NCI-H187 treated with DMSO at 0.1 percent for 48 hours (cell line): ENCODE measurements at places on chromosomes 5 and 9.
A peak's percentile ranks its signal among the peaks of the same experiment; 100 is the strongest.

DNA sequence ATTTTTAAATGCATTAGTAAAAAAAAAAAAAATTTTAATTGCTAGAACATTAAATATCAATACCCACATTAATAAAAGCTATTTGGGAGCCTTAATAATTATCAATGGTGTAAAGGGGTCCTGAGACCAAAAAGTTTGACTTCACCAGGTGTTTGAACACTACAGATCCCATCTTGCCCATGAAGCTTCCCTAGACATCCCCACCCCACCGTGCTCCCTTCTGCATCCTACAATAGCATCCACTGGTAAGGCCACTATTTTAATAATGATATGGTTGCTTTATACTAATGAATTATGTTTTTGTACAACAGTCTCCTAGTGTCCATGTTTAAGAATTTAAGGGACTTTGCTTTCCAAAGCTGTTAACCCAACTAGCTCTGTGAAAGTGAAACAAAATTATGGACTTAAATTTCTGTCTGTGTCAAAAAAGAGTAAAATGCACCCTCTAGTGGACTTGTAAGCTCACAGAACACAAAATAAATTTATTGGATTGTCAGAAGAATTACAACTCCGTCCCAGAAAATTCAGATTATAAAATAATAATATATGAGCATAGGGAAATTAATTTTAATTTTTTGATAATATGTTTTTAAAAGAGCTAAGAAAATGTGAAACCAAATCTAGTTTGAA is 76.0 kb downstream of the ARL15 start:
- DNase-seq: no peak

DNA sequence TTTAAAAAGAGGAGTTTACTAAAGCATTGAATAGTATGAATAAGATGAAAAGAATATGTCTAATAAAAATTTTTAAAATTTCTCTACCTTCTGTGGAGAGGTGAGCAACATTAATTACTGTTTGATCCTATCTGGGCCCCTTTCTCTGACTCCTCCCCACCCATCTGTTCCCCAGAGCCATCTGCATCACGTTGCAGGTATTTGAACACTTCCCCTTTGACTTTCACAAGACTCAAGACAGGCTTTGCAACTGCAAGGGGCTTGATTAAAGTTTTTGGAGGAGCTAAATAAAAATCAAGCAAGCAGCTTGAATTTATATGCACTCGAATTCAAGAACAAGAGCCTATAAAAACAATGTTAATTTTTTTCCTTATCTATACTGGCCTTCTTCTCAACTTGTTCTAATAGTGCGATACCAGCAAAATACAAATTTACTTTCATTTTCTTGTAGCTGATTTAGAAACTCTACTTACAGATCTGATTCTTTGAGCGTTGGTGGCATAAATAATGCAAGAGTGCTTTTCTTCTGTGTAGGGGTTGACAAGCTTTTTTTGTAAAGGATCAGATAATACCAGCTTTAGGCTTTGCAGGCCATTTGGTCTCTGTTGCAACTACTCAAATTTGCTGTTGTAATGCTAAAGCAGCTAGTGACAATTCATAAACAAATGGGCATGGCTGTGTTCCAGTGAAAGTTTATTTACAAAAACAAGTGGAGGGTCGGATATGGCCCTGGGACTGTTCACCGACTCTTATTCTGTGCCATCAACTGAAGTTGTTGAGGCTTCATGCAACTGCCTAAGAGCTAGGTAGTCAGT is 21.2 kb downstream of the TXNDC8 start:
- no peak for DNase-seq

DNA sequence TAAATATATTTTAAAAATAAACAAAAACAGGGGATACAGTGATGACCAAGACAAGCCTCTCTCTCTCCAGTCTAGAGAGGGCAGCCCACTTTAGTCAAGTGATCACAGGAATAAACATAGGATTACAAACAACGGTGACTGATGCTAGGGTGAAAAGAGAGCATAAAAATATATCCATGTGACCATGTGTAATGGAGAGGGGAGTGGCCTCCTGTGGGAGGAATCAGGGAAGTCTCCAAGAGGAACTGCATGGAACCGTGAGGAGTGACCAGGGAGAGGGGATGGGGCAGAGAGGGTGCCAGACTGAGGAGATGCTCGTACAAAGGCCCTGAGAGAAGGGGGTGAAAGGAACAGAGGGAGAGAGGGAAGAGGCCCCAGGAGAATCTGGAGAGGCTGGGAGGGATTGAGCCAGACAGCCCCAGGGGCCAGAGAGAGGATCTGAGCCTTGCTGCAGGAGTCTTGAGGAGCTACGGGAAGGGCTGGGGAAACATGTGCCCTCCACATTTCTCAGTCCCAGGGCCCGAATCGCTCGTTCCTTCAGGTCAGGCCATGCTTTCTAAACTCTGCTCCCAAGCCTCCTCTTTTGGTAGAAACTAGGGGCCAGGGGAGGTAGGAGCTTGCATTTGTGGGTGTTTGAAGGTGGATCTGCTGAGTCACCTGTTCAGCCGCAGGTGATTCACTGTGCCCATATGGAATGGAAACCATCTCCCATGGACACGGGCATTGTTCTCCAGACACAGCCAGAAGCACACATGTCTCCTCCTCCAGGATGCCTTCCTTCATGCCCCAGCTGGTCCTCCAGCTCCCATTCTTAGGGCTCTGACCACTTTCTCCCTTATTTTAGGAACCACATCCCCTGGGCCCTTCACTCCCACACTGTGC is 63.8 kb downstream of the PAX5 start:
- DNase-seq: no peak

DNA sequence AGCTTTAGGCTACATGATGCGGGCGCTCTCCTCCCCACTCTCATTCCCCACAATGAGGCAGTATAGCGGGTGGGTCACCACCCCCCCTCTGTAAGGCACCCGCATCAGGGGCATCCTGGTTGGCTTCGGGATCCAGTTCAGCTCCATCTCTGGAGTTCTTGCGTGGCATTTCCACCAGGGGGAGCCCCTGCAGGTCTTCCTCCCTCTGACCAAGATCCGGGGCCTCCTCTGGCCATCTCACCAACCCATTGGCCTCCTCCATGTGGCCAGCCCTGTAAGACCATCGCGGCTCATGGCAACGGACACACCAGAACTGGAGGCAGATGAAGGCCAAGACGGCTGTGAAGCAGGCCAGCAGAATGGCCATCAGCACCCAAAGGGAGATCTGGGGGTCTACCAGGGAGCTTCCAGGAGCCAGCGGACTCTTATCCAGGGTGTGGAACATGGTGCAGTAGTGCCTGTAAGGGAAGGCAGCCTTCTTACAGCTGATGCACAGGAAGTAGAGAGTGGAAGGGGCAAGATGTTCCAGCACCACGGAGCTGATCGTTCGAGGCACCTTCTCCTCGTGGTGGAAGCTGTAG is 77.0 kb downstream of the CYFIP2 start:
- DNase-seq: no peak

- DNase-seq: no peak
Observed at GRCh38 chr5:126919566-126919965, 110.8 kb downstream of the MARCHF3 start.

GRCh38 chr5:10149911-10150310 is 99.8 kb downstream of the ATPSCKMT start:
- DNase-seq: no peak

- no peak for DNase-seq
Observed at GRCh38 chr5:158569534-158569933, 530.2 kb downstream of the EBF1 start.

DNA sequence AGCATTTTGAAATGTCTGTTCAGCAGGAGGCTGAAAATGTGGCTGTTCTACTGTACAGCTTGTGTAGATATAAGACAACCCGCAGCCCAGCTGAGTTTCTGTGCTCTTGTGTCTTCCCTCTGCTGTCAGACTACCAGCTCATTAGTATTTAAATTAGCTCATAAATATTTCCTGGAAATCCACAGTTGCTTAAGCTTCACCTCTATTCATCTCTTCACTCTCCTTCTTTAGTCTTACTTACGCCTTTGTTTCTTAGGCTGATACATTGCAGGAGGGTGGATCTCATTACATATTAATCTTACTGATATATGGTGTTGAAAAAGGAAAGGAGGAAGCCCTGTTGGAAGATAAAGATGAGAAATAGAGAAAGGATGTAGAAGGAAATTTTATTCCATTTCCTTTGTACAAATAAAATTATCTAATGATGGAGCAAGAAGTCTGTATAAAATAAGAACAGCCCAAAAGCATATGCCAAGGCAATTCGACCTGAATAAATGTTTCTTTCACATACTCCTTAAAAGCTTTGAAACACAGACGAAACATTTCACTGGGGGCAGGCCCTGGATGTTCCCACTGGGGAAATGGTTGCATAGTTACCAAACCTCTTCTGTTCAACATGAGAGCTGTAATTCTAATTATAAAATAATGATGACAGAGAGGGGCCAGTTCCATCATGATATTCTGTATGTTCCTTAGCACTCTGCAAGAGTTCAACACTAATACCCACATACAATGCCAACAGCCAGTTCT is 111.8 kb upstream of the APC start:
- peak; percentile 1 for DNase-seq
